ENCODE measurements at places on chromosomes 6 and 20. TPM values are rescaled to one million over a fixed set of nuclear protein-coding genes. Genes with fewer than 3 reads are reported as not detected.

MUCL3 gene
- not detected for polyA plus RNA-seq

CTAGE9 gene
- 0.10 TPM for polyA plus RNA-seq

SDC4 gene
- polyA plus RNA-seq = 8.5 TPM

TTBK1 gene
- polyA plus RNA-seq = 0.04 TPM

PKIB gene
- polyA plus RNA-seq = 0.71 TPM

PLCB1 gene
- polyA plus RNA-seq = 8.5 TPM

EDN1 gene
- polyA plus RNA-seq = 2.2 TPM

C6orf52 gene
- 0.94 TPM for polyA plus RNA-seq

NKAIN4 gene
- 29.5 TPM for polyA plus RNA-seq

- DNase-seq = no peak
Measured at GRCh38 chr20:54555150-54555549, 79.8 kb downstream of the DOK5 start.

DNA sequence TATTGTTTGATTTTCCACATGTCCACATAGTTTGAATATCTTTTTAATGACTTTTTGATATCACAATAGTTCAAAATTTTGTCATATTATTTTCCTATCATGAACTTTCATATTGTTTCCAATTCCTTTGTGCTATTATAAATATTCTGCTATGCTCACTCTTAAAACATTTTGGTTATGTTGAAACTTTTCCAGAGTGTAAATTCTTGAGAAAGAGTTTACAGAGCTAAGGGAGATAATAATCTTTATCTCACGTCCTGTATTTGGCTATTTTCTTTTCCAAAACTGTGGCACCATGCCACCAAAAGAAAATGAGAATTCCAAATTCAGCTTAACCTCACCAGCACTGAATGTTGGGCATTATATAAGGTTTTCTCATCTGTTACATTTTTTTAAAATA is 210.9 kb downstream of the TFAP2B start:
- no peak for DNase-seq

GRCh38 chr20:33812152-33812849 is 1.2 kb downstream of the CHMP4B start:
- no peak for DNase-seq

DNA sequence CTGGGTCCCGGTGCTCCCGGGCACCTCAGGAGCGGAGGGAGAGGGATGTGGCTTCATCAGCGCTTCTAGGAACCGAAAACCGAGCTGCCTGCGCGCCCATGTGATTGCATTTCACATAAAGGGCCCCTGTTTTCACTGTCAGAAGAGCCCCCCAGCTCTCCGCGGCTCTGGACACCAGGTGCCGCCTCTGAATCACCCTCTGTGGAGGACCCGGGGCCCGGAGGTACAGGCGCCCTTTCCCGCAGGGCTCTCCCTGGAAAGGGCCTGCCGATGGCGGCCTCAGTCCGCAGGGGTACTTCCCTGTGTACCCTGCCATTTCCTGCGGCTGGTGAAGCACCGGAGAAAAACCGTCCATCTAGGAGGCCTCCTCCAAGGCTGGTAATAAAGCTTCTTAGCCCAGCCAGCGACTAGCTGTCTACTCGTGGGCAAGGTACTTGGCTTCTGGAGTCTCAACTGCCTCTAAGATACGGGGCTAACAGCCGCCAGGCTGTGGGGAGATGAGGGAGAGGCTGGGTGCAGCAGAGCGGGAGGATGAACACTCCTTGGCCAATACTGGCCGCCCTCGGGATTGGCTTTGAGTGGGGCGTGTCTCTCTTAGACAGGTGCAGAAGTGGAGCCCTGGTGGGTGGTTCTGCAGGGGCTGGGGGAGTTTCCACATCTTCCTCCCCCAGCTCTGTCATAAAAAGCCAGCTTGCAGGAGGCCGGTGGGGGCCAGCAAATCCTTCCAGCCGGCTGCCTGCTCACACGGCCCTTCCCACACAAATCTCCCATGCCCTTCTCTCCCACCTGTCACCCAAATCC is 1.6 kb downstream of the PPP1R16B start:
- DNase-seq = no peak

DNA sequence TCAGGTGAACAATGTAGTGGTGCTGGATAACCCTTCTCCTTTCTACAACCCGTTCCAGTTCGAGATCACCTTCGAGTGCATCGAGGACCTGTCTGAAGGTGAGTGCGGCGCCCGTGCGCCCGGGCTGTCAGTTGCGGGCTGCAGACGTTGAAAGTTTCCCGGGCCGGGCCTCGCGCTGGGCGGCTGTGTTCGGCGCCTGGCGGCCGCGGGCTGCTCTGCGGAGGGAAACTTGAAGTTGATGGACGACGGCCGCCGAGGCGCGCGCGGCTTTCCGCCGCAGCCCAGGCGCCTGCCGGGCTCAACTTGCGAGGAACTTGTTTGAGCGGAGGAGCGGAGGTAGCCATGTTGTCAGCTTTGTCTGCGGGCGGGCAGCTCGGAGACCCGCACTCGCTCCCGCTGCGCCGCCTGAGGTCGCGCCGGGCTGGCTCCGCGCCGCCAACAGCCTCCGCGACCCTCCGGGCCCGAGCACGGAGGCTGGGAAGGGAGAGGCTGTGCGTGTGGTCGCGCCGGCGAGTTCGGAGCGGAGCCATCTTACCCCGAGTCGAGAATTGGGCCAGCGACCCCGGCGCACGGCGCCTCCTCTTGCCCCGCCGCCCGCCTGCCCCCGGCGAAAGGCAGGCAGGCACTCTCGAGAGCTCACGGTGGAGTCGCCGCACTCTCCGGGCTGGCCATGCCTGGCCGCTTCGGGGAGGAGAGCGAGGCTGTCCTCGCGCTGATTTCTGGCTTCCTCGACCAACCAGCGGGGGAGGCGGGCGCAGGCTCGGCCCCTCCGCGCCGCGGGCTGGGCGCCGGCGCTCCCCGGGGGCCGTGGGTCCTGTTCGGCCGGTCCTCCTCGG is 691 bp downstream of the ASF1A start:
- DNase-seq = no peak

DNA sequence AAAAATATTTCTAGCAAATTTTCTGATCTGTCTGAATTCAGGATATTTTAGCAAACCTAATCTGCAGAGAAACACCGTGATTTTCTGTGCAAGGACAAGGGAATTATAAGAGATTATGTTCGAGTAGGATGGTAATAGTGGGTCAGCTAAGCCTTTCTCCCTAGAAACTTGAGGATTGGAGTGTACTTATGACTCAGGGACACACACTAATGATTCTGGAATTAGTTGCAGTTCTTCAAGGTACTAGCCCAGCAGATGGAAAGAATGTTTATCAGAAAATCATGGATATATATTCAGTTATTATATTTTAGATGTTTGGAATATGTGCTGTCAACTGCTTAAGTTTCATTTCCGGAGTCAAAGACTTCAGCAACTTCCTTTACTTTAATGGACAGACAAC is 177.1 kb upstream of the MAP3K7 start:
- DNase-seq = no peak

GRCh38 chr6:42293386-42293977 is 75.8 kb upstream of the MRPS10 start:
- DNase-seq = no peak

GRCh38 chr6:88369262-88369661 is 203.1 kb upstream of the CNR1 start:
- no peak for DNase-seq

GRCh38 chr6:1657771-1658165 is 48.1 kb downstream of the FOXC1 start:
- DNase-seq = no peak

- no peak for DNase-seq
Measured at GRCh38 chr20:33669224-33669623, 2.5 kb downstream of the ACTL10 start.

- no peak for DNase-seq
Measured at GRCh38 chr20:35620818-35621559, 5.4 kb downstream of the SPAG4 start.

DNA sequence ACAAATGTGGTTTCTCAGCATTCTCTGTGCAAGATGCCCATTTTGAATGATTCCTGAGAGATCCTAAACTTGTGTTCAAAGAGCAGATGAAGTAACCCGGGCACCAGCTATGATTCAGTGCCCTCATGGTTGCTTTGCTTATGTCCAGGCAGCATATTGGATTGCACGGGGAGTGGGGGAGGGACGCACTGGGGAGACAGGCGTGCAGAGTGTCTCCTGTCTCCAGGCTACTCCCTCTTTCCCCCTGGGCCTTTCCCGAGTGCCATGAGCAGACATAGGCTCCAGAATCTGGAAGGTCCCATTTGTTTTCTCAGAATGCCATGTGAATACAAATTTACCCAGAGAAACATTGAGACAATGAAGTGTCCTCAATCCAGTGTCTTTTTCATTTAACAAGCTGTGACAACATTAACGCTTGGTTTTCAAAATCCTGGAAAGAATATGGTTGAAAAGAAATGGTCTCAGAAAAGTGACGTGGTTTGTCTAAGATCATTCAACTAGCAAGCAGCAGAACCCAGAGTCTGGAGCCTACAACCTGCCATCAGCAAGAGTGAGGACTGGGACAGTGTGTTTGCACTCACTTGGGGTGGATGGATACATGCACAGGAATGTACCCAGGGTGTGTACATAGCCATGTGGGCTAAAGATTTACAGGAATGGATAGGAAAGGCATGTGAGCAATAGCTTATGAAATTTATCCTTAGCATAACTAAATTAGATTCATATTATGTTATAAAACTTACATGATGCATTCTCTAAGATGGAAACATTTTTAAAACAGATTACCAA is 4.2 kb downstream of the SYNDIG1 start:
- no peak for DNase-seq

DNA sequence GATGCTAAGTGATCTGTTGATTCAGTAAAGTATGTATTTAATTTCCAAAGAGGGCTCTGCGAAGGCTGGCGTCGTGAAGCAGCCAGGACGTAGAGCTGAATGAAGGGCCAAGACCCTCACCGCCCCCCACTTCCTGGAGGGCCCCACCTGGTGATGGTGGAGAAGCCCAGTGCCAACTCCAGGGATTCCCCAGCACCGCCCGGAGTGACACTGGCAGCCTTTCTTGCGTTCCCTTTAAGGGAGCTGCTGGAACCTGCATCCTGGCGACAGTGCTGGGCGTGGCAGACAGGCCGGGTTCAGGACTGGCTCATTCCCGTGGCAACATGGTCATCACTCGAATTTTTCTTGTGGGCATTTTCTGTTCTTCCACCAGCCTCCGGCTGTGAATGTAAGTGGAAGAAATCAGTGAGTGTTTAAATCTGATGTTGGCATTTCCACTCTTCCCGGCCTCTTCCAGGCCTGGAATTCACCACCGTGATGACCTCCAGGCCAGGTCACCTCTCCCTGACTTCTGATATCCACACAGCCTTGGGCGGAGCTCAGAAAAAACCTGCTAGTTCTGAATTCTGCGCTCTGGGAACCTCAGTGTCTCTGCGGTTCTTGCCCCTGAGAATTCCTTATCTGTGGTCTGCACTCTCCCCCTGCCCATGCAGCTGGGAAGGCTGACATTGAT is 57.4 kb upstream of the DACT2 start:
- DNase-seq = no peak

DNA sequence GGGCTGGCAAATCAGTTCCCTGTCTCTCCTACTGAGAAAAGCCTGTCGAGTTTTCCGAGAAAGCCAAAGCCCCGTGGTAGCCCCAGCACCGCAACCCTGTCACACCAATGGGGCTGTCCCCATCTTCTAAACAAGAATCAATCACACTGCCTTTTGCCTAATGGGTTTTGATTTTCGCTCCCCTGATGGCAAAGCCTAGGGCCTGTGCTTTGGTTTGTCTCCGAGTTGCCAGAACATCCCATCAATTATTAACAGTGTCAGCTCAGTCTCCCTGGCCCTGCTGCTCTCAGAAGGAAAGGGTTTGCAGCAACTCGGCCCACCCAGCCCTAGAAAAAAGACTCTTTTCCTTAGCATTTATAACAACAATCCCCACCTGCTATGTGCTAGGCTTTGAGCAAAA is 4.2 kb downstream of the KCNB1 start:
- no peak for DNase-seq

GRCh38 chr6:107832151-107833056 is 8.3 kb upstream of the SCML4 start:
- no peak for DNase-seq

DNA sequence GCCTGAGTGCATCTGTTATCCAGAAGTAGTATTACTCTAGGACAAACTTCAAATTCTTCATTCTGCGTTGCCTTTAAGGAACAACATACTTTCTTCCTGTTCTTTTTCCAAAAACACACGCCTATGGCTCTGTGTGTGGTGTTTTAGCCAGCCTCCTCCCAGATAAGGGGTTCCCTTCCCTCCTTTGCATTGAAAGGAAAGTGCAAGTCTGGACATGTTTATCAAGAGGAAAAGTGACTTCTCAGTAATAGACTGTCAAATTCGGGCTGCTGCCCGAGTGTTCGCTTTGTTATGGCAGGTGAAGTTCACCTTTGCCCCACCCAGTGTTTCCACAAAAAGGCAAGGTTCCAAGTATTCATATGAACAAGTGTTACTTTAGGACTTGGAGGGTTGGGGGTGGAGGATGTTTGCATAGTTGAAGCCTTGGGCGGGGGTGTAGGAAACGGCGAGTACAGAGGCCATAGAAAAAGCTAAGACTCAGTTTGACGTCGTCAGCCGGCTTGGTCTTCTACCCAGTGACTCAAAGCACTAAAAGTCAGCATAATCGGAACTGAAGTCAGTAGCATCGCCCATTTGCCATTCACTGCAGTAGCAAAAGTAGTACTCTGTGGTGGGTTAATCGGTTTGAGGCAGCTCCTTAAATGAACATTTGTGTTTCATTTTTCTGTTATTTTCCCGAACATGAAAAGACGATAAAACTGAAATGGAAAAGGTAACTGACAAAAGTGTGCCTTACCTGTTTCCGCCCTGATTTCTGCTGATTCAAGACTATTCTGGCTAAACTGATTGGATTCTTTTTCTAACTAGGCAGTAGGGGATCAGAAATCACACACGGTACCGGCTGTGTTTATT is 12.5 kb downstream of the PRDM1 start:
- no peak for DNase-seq

DNA sequence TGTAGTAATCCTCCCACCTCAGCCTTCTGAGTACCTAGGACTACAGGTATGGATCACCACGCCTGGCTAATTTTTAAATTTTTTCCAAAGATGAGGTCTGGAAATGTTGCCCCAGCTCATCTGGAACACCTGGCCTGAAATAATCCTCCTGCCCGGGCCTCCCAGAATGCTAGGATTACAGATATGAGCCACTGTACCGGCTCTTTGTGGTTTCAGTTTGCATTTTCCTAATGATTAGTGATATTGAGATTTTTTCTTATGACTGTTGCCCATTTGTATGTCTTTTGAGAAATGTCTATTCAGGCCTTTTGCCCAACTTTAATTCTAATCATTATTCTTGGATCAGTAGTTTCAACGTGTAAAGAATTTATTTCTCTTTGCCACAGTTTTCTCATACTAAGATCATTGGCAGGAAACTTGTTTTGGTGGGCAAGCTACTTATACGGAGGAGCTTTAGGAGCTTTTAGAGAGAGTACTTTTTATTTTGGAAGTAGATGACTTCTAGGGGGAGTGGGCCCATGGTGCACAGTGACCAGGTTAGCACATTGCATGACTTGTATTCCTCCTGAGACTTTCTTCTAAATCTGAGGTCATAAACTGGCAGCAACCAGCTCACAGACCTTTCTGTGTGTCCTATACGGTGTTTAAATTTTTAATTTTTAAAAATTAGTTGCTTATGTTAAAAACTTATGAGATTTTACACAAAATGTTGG is 62.3 kb downstream of the STK4 start:
- no peak for DNase-seq

- DNase-seq = no peak
Measured at GRCh38 chr6:137013738-137014602, 30.8 kb downstream of the IL20RA start.

GRCh38 chr20:1479831-1480595 is 11.2 kb downstream of the SIRPB2 start:
- DNase-seq = no peak
